ENCODE measurements at places on chromosomes 1 and 21. TPM values are rescaled to one million over a fixed set of nuclear protein-coding genes. Genes with fewer than 3 reads are reported as not detected.

The L1TD1 gene
- polyA plus RNA-seq, result 0.12 TPM

DNA sequence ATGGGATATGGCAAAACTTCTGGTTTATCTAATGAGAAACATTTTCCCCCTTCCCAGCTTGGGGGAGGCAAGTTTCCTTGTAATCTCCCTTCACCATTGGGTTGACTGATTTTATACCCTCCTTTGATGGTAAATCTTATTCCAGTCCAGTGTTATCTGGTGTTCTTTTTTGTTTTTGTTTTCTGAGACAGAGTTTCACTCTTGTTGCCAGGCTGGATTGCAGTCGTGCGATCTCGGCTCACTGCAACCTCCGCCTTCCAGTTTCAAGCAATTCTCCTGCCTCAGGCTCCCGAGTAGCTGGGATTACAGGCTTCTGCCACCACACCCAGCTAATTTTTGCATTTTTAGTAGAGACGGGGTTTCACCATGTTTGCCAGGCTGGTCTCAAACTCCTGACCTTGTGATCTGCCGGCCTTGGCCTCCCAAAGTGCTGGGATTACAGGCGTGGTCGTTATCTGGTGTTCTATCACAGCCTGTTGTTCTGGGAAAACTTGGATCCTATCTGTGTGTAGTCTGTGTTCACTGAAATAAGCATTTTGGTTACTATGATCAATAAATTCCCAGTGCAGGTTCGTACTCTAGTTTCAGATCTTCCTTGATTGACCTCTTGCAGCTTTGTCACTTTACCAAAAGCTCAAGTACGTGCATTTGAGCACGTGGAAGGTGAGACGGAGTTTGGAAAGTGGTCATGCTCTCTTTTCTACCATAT lies 281.1 kb downstream of the NCAM2 start:
- no peak overlapping the region for H3K27ac ChIP-seq
- H3K4me3 ChIP-seq, result no peak overlapping the region
- DNase-seq, result no peak
- no peaks in the 10 kb centered on the region for H3K4me1 ChIP-seq
- H3K27me3 ChIP-seq, result no peaks in the 10 kb centered on the region

- no peaks in the 10 kb centered on the region for H3K36me3 ChIP-seq
- H3K4me1 ChIP-seq, result no peaks in the 10 kb centered on the region
- H3K27ac ChIP-seq, result no peak overlapping the region
- no peak overlapping the region for H3K4me3 ChIP-seq
- no peak for DNase-seq
Observed at GRCh38 chr1:198340139-198340538, 183.3 kb downstream of the NEK7 start.

- H3K4me1 ChIP-seq, result peaks cover 44% of the 10 kb centered on the region
- peak; percentile 61 for DNase-seq
- H3K36me3 ChIP-seq, result peaks cover 3% of the 10 kb centered on the region
- H3K27me3 ChIP-seq, result no peaks in the 10 kb centered on the region
- peak overlapping the region; percentile 18 for H3K4me3 ChIP-seq
Observed at GRCh38 chr1:26785611-26786436, 1.9 kb upstream of the PIGV start.

GRCh38 chr1:237154157-237154556 lies 112.2 kb downstream of the RYR2 start:
- no peaks in the 10 kb centered on the region for H3K4me1 ChIP-seq
- no peak for DNase-seq
- no peak overlapping the region for H3K27ac ChIP-seq
- no peaks in the 10 kb centered on the region for H3K27me3 ChIP-seq

Measured in B cell (primary cell).